Fibroblast of lung (primary cell): ENCODE measurements at places on chromosomes 3 and 15.

DNA sequence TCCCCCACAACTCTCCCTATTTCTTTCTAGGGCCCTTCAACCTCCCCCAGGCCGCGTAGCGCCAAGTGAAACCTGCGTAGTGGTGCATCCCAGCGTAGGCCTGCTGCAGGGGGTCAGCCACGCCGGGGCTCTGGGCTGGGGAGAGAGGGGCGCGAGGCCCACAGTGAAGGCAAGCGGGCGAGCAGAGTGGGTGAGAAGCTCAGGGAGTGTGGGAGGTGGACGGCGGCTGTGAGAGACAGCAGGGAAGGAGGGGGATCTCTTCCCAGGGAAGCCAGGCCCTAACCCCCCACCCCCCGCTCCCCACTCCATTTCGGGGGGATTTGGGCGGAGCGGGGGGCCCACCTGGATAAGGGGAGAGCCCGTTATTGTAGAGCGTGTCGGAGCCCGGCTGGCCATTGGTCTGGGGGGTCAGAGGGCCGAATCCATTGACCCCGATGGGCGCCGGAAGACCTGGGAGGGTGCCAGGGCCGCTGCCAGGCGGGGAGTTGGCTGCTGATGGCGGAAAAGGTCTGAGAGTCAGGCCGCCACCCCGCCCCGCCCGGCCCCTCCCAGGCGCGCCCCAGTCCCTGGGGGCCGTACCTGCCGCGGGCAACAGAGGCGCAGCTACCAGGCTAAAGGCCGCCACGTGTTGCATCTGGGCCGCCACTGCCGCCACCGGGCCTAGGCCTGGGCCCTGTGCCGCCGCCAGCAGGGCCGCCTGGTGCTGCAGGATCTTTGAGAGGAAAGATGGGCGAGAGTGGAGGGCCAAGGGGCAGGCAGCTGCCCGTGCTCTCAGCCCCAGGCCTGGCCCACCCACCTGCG, 16.6 kb upstream of the PARP6 start:
- no peak for DNase-seq

- DNase-seq: peak; percentile 51
Observed at GRCh38 chr3:15794842-15795650, 2.7 kb downstream of the ANKRD28 start.

DNA sequence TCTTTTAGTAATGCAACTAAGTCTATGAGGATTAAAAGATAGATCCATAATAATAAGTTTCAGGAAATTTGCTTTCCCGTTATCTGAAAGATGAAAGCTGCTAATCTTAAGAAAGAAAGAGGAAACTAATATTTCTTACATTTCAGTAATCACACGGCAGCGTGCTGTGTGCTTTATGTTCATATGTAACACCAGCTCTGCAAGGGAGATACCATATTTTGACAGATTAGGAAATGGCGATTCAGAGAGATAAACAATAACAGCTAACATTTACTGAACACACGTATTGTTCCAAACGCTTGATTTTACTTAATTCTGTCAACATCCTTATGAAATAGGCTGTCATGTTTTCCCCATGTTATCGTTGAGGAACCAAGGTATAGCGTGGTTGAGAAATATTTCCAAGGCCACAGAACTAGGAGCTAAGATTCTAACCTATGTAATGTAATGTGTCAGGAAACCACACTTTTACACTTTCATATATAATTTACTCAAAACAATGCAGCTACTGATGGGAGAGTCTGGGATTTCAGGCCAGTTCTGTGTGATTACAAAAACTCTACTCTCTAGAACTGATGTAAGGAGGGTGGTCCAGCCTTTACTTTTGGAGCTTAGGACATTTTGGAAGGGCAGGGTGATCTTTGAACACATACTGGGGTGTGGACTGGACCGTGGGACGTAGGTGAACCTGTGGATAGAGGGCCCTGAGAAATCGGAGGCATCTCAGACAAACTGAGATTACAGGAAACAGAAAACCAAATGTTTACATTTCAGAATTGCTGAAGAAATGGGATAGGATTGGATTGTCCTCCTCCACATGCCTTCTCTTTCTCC, 100.6 kb downstream of the IL1RAP start:
- DNase-seq: no peak

- no peak for DNase-seq
Observed at GRCh38 chr3:159150180-159150579, 348.3 kb downstream of the MFSD1 start.

- no peak for DNase-seq
Observed at GRCh38 chr3:118380576-118380975, 654.1 kb downstream of the IGSF11 start.

DNA sequence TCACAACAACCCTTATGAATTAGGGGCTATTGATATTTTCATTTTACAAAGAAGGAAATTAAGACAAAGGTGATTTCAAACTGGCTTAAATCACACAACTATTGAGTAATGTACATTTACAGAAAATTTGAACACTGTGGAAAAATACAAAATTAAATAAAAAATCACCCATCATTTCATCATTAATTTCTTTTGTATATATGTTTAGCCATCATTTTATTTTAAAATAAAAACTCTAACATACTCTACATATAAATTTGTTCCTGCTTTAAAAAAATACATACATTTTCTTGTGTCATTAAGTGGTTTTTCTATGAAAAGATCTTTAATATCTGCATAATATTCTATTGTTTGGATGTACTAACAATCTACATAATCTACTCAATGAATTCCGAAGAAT, 20.2 kb downstream of the CLDN11 start:
- DNase-seq: no peak

DNA sequence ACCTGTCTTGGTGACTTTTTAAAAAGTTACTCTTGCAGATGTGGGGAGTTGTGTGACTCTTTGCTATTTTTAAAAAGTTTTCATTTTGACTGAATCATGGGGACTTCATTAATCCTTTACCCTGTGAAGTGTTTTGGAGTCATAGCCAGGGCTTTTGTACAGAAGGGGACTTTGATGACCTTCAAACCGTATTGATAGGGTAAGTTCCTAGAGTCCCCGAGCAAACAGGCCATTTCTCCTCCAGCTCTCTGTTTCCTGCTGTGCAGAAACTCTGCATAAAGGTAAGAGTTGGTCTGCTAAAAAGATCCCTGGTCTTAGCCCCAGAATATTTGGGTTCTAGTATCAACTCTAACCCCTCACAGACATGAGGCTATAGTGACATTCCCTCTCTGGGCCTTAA, 170.8 kb upstream of the BCL6 start:
- DNase-seq: no peak

DNA sequence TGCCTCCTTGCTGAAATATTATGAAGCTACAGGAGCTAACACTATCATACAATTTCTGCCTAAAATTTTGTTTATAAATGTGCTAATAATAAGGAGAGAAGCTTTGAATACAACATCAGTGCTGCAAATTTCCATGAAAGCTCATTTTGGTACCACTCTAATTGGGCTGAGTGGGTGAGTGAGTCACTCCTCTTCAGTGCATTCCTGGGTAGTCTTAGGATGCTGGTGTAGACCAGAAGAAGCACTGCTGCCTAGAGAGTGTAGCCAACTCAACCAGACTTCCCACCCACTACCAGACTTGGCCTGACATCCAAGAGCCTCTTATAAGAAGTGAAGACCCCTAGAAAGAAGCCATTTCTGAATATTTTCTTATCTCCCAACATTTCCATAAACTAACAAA, 32.5 kb upstream of the CCDC54 start:
- DNase-seq: peak; percentile 30

- no peak for DNase-seq
Observed at GRCh38 chr3:119409844-119410243, 53.6 kb downstream of the TMEM39A start.

GRCh38 chr3:12832350-12833221, 8.8 kb downstream of the RPL32 start:
- DNase-seq: no peak

DNA sequence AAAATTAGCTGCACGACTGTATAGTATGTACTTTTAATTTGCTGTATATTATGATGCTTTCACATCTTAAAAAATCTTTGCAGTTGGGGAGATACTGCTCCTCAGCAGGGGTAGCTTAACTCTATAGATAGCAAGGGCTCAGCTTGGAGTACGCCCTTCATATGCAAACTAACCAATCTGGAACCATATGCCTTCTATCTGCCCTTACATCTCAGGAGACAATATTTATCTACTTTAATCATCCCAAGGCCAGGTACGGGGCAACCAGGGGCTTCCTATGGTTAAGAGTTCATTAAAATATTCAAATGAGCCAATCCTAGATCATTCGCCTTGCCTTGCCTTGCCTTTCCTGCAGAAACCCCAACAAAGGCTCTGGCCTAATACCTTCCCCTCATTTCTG, 204.1 kb upstream of the ZBTB20 start:
- no peak for DNase-seq

DNA sequence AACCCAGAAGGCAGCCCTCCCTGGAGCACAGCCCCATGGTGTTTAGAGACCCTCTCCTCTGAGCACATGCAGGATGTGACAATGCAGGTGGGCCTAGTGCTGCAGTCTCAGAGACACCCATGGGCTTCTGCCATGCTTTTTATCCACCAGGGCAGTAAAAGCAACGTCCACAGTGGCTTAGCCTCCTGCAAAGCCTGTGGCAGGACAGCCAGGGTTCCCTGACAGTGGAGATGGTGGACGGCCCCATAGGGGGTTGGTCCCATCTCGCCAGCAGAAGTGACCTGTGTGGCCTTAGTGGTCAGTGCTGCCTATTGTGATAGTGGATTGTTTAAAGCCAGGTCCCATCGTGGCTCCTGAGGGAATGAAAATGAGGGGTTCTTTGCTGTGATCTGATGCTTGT, 46.6 kb downstream of the APBA2 start:
- no peak for DNase-seq

DNA sequence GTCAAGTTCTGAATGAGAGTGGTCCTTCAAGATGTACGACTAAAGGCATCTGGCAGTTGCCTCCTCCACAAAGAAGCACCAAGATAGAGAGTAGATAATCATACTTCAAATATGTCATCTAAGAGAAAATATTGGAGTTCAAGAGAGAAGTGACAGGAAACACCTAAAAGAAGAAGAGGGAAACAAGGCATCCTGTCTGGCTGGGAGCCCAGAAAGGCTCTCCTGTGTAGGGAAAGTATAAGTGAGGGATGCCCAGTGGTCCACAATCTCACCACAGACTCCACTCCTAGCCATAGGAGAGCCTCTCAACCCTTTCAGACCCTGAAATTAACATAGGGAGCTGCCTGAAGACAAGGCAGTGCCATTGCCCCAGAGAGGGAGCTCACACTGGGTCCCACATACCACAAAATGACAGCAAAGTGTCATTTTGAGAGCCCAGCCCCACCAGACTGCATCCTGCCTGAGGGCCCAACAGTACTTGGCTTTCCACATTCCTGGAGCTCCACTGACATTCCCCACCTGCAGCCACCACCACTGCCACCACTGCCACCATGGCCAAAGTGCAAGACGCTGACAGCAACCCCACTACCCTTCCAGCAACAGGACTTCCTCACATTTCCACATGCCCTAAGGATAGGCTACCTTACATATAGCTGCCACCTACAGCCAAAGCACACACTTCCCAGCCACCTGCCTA, 210.6 kb downstream of the ATP8B4 start:
- no peak for DNase-seq

GRCh38 chr3:14118400-14119381, 6.0 kb downstream of the CHCHD4 start:
- peak; percentile 82 for DNase-seq

DNA sequence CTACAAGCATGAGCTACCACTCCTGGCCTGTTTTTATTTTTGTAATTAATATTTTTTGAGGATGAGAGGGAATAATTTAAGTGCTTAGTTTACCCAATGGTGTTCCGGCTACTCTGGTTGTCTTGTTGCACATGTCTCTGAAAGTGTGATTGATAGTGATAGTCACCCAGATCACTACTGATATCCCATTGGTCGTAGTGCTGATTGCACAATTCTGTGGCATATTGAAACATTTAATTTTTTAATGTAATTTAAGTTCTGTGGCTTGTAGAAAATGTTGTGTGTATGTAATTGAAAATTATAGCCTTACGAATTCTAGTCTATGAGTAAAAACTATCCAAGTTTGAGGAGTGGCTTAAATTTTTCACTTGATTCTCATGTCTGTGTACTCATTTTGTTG, 11.9 kb downstream of the ARIH2 start:
- peak; percentile 34 for DNase-seq

DNA sequence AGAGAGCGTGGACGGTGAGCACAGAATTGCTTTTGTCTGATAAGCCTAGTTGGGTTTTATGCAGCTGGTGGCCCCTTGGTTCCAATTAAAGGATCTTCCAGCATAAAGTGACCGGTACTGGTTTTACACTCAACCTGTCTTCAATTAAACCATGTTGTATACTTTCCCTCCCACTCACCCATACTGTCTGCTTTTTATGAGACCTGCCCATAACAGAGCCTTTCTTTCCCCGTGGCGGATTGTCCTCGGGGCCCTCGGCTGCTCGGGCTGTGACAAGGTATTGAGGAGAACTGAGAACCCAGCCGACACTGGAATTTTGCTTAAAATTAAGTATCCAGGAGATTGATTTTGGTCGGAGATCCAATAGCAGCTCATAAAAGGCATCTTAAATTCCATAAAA, 98.4 kb downstream of the TMEM266 start:
- DNase-seq: no peak

- no peak for DNase-seq
Observed at GRCh38 chr15:78040653-78041244, 36.8 kb downstream of the TBC1D2B start.

GRCh38 chr3:8988791-8989558, 25.7 kb upstream of the RAD18 start:
- DNase-seq: no peak

GRCh38 chr3:59153648-59154047, 103.8 kb upstream of the CFAP20DC start:
- DNase-seq: no peak

GRCh38 chr15:48675436-48675835, 29.9 kb upstream of the FBN1 start:
- no peak for DNase-seq

GRCh38 chr3:114642951-114643741, 349.3 kb downstream of the TIGIT start:
- DNase-seq: no peak

DNA sequence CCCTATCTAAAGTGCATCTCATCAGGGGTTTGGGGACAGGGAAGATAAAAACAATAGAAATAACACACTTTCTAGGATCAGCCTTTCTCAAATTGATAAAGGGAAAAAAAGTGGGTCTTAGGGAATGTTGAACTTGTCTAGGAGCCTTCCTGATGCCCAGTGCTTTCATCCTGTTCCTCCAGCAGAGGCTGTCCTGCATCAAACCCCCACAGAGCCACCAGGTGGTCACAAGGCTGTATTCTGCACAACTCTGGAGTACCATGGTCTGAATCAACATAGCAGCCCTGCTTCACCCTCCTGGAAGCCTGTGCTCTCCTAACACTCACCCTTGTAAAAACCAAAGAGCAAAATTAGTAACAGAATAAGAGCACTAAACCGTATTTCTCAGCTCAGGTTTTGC, 118.5 kb upstream of the SLC25A36 start:
- DNase-seq: no peak

DNA sequence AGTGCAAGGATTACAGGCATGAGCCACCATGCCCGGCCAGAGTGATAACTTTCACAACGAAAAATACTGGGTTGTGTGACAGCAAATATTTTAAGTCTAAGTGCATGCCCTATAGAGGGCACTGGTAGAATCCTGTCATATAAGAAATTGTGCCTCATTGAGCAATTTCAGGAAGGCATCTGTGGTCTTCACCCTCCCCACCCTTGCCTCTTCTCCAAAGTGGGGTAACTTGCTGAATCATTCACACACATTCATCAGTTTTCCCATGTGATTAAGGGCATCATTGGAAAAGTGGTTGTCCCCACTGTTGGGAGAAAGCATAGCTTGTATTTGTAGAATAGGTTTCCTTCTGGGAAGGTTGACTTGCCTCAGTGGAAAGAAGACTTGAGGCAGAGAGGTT, 9.2 kb downstream of the MITF start:
- no peak for DNase-seq

- DNase-seq: no peak
Observed at GRCh38 chr15:50341616-50342136, 13.3 kb downstream of the GABPB1 start.
